ENCODE measurements at places on chromosomes 13 and 19.

DNA sequence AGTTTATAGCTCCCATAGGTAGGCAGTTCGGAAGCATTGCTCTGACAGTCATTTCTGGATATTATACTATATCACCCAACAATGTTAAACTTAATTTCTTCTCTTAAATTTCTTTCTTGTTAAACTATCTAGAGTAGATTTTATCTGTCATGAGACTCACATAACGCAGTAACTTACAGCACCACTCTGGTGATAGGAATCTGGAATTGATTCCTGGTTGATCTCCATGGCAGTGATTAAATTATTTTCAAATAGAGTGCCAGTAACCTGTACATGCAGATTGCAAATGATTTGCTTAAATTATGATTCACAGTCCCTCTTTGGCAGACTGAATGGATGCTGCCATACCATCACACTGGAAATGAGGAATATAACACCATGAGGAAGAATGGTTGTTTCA is 722.1 kb downstream of the DACH1 start:
- no peak for DNase-seq

DNA sequence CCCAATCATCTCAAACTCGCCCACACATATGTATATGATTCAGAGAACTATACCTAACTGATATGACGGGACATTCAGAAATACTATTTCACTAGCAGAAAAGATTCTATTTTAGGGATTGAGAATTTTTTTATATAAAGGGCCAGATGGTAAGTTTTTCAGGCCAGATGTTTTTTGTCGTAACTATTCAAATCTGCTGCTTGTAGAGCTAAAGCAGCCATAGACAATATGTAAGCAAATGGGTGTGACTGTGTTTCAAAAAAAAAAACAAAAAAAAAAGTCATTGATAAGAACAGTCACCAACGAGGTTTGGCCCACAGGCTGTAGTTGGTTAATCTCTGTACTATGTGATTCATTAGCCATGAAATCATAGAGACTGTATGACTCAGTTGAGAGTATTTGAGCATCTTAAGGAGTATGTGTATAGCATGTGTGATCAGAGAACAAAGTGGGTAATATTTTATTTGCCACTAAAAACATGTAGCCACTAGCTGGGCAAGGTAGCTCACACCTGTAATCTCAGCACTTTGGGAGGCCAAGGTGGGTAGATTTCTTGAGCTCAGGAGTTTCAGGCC is 2724.7 kb downstream of the PCDH9 start:
- no peak for DNase-seq

- DNase-seq, result no peak
Measured at GRCh38 chr13:23852351-23852750, 36.8 kb downstream of the MIPEP start.

GRCh38 chr13:111971891-111972780 is 94.8 kb upstream of the SOX1 start:
- no peak for DNase-seq

DNA sequence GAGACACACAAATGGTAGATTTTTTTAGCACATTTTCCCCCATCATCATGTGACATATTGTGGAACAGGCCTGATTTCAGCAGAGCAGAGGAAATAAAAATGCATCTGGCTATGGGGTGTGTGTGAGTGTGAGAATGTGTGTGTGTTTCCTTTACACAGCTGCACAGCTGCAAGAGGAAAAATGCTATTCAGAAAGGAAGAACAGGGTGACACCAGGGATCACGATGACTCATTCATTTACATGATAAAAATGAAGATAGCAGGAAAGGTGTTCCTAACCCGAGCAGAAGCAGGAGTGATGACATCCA is 469.5 kb upstream of the TSHZ3 start:
- DNase-seq, result no peak

DNA sequence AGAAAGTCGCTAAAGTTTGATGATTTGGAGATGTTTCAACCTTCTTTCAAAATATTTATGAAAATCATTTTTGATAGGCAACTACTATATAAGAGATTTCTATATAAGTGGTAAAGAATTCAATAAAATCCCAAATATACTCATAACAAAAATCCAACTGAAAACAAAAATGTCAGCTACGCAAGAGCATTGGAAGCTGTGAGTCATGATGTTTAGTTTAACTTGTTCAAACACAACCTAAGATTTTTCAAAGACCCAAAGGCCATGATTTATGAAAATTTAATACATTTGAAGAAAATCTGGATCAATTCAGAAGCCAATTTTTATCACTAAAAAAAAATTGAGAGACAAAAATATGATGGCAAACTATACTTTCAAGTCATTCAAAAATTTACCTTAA is 226.6 kb downstream of the MZT1 start:
- DNase-seq, result no peak

DNA sequence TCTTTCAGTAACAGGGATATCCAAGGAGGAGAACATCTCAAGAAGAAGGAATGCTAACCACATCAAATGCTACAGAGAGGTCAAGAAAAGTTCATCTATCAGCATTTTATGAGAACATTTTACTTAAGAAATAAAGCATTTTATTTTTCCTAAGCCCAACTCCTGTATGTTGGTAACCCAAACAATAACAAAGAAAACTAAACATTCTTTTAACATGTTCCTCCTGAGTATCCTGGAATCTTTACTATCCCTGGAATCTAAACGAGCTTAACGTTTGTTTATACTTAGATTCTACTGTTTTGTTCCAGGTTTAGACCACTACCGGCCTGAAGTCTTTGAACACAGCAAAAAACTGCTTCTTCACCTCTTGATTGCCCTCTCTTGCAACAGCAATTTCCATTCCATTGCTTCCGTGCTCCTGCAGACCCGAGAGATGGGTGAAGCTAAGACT is 89.7 kb downstream of the ZAR1L start:
- peak; percentile 50 for DNase-seq

DNA sequence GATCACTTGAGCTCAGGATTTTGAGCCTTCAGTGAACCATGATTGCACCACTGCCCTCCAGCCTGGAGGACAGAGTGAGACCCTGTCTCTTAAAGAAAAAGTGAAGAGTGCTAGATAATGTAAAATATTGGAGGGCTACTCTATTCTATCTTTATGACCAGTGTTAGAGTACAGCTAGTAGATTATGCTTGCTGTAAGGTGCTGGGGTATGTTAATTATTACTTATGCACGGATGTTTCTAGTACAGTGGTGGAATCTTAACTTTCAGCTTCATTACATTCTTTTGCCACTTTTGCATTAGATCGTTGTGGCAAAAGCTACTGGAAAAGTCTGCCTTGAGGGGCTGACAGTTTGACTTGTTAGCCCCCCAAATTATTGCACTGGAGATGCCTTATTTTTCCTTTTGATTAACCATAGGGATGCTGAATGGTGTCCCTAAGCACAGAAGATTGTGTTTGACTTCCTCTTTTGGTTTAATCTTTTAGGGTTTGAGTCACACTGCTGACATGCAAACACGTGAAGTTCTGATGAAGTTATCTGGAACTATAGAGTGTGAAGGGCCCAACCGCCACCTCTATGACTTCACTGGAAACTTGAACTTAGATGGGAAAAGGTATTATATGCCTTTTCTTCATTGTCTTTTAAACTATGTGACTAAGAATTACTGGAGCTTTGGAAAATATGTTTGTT is 169.8 kb downstream of the ATP8A2 start:
- DNase-seq, result no peak

- no peak for DNase-seq
Measured at GRCh38 chr19:29277102-29277501, 64.2 kb upstream of the UQCRFS1 start.

DNA sequence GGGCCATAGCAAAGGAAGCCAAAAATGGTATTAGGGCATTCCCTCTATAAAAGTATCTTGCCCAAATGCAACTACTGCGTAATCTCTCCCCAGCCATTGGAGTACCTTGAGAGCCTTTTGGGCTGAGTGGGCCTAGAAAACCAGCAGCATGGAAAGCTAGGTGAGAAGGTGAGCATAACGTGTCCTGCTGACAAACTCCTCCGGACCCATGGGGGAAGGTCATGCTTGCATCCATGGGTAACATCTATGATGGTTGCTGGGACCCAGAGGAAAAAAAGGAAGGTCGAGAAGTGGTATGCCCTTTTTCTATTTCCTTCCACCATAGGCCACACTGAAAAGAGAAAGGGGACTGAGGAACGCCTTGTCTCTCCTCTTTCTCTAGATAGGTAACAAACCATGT is 57.4 kb downstream of the ZNF728 start:
- DNase-seq, result no peak

DNA sequence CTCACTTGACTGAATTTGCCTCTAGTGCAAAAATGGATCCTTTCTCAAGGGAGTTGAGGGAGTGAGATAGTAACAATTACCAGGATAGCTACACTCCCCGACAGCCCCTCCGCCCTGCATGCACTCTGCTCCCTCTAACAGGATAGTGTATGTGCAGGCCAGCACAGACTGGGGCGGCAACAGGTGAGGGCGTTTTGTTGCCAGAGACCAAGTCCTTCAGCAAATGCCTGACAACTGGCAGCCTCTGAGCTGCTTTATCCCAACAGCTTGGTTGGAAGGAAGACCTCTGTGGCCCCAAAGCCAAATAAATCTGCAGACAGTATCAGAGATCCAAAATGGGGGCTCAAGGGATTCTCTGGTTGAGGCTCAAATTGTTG is 86.6 kb downstream of the SLC7A1 start:
- DNase-seq, result no peak

GRCh38 chr13:21733475-21734263 is 62.8 kb downstream of the FGF9 start:
- DNase-seq, result no peak

DNA sequence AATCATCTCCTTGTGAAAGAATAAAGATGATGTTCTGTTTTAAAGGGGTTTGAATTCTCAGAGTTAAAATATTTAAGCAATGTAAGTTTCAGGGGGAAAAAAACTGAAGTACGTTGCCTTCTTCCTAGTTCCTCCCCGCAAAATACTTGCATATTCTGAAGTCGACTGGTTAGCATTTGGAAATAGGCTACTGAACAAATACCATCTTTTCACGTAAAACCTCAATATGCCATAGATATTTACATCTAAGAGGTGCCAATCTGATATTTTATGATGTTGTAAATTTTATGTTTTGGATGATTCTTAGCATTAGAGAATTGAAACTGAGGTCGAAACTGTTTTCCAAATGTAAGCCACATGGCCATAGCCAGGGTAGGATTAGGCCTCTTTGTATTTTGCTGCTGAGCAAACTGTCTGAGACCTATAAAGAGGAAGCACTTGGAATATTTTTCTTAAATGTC is 138.3 kb downstream of the FLT1 start:
- no peak for DNase-seq

- peak; percentile 53 for DNase-seq
Measured at GRCh38 chr19:45577111-45577905, 7.3 kb downstream of the OPA3 start.

GRCh38 chr19:45693106-45693788 is 781 bp downstream of the QPCTL start:
- DNase-seq, result no peak

DNA sequence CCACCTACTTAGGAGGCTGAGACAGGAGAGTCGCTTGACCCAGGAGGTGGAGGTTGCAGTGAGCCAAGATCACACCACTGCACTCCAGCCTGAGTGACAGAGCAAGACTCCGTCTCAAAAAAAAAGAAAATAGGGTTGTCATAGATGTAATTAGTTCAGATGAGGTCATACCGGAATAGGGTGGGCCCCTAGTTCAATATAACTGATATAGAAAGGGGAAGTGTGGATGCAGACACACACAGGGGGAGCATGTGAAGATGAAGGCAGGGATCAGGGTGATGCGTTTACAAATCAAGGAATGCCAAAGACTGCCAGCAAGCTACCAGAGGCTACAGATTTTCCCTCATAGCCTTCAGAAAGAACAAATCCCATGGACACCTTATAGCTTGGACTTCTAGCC is 24.3 kb upstream of the EEF1AKMT1 start:
- DNase-seq, result no peak

DNA sequence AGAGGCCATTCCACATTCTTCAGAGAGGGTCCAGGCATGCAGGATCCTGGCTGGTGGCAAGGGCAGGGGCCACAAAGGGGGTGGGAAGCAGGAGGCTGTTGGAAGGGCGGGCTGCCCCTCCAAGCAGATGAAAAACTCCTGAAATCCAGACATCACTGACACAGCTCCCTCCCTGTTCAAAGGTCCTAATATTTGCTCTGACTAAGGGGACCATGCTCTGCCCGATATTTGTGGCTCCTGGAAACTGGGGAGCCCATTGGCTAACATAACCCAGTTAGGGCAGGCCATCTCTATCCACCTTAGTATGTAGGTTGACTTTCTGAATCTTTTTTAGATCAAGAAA is 3.3 kb upstream of the CDX2 start:
- no peak for DNase-seq

GRCh38 chr19:9041023-9041422 is 30.8 kb upstream of the MUC16 start:
- no peak for DNase-seq

DNA sequence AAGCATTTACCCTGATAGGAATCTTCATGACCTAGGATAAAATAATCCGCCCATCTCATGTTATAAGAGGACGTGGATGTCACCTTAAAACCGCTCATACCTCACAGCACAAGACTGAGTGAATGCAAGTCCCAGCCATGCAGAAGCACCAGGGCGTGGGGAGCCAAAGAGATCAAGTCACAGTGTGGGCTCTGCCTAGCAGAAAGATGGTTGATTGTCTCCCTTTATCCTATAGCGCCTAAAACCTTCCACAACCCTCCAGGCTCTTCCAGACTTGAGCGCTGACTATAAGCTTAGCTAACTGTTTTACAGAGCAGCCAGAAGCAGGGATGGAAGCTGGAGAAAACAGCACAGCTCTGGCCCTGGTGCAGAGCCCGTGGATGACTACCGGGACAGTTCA is 6.8 kb upstream of the ANKRD10 start:
- DNase-seq, result no peak

DNA sequence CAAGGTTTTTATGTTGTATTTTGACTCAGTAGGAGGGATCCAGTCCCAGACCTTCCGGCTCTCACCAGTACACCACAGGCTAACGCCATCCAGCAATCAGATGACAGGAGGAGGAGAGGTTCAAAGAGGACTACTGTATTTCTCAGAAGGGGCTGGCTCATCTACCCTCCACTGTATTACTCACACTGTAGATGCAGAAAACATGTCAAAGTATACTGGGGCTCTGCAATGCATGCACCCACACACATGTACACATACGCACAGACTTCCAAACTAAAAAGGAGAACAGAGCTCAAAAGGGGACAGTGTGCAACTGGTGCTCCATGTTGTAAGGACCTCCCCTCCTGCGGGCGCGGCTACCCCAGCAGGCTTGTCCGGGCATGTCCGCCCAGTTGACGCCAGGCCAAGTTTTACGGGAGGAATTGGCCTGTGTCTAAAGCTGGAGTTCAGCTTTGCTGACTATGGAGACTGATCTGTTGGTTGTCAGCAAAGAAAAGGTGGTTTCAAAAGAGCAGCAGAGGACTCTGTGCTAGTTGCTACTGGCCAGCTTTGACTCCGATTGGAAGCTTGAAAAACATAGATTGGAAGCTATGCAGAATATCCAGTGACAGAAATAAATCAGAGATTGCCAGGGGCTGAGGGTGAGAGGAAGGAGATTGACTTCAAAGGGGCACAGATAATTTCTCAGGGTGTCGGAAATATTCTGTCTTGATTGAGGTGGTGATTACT is 314.2 kb downstream of the DLEU7 start:
- peak; percentile 40 for DNase-seq

GRCh38 chr13:60226507-60226906 is 62.8 kb upstream of the DIAPH3 start:
- no peak for DNase-seq

- no peak for DNase-seq
Measured at GRCh38 chr13:96687191-96687590, 307.1 kb downstream of the OXGR1 start.

- no peak for DNase-seq
Measured at GRCh38 chr13:83547043-83547442, 335.2 kb downstream of the SLITRK1 start.

All from AG04449 (cell line).